ENCODE measurements at places on chromosomes 7 and 10.
A peak's percentile ranks its signal among the peaks of the same experiment; 100 is the strongest.

DNA sequence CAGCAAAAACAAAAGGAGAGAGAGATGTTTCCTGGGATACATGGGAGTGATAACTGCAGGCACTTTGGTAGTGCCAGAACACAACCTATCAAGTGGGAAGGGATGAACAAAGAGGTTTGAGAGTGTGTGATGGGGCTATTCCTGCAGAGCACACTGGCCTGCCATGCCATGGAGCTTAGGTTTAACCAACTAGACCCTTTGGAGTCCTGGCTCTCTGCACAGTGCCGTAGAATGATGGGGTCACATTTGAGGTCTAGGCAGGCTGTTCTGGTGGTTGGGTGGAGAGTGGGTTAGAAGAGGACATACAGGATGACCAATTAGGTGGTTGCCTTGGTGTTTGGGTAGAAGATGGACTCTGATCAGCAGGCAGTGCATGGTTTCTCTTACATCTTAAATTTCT lies 101.9 kb upstream of the HABP2 start:
- no peak for DNase-seq

DNA sequence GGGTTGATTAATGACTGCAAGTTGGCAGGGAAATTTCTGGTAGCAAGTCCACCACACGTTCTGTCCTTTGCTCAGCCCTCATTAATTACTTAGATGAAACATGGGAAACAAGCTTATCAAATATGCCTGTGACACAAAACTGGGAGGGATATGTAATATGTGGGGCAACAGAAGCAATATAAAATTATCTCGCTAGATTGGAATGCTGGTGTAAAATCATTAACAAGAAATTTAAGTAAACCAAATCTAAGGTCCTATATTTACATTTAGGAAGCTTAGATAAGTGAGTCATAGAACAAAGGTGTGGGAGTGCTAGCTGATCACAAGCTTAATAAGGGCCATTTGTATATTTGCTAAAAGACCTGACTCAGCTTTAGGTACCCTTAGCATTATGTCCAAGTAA lies 23.5 kb downstream of the TRPV5 start:
- DNase-seq = no peak

GRCh38 chr7:22094413-22095342 lies 149.0 kb upstream of the CDCA7L start:
- no peak for DNase-seq

GRCh38 chr7:28643584-28644340 lies 231.4 kb downstream of the CREB5 start:
- no peak for DNase-seq

DNA sequence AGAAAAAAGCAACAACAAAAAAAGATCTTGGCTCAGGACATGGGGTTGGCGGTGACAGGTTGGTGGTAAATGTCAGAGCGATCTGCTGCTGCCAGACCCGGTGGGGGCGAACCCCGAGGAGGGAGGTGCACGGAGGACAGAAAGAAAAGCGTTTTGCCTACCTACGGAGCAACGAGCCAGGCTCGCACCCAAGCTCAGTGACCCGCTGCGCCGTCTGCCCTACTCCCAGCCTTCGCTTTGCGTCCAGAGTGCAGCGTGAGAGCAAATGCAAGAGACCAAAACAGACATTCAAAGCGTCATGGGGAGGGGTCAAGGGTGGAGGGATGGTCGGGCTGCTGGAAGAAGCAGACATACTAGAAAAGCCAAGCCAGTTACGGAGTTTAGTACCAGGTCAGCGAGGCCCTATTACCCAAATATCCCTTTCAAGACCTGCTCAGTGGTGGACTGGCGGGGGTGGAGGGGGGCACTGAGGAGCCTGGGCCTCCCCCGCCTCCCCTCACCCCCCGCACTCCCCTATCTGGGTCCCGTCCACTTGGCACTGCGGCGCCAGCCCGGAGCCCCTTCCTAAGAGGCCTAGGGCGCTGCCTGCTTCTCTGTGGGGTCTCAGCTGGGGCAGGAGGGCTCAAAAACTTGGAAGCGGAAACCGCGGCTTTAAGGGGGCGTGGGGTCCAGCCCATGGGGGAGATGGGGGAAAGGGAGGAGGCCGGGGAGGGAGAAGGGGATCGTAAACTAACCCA lies 66.9 kb downstream of the SLC29A4 start:
- DNase-seq = no peak

- DNase-seq = no peak
Observed at GRCh38 chr7:33433357-33433756, 304.0 kb downstream of the BBS9 start.

- no peak for DNase-seq
Observed at GRCh38 chr10:131905603-131906268, 4.9 kb downstream of the PPP2R2D start.

DNA sequence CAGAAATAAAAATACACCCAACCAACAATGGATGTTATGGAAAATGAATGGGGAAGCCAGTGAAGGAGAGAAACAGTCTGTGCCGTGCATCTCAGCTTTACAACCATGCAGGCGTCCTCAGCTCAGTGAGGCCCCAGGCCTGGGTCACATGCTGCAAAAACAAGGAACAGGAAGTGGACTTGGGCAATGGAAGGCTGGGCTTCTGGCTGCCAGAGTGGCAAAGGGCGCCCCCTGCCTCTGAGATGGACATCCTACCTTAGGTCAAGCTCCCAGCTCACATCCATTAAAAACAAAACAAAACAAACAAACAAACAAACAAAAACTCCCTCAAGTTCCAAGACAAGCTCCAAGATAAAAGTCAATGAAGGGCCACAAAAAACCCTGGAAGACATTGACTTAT lies 54.7 kb upstream of the AFAP1L2 start:
- peak; percentile 34 for DNase-seq

- DNase-seq = no peak
Observed at GRCh38 chr10:15348579-15348978, 22.5 kb downstream of the FAM171A1 start.

GRCh38 chr10:34599026-34599795 lies 215.9 kb downstream of the PARD3 start:
- DNase-seq = peak; percentile 54

DNA sequence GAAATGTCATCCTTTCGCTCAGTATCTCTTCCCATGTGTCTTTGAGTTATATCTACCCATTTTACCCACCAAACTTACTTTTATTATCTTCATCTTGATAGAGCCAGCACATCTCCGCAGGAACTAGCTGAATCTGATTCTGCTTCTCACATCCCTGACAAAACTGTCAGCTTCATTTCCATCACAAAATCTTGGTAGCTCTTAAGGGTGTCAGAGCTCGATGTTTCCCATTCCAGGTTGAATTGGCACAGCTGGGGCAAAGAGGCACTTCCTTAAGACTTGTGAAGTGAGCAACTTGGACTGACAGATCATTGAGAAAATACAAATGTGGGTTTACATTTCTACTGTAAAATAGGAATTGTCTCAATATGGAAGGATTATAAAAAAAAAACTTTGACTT lies 434.5 kb downstream of the SUGCT start:
- no peak for DNase-seq

DNA sequence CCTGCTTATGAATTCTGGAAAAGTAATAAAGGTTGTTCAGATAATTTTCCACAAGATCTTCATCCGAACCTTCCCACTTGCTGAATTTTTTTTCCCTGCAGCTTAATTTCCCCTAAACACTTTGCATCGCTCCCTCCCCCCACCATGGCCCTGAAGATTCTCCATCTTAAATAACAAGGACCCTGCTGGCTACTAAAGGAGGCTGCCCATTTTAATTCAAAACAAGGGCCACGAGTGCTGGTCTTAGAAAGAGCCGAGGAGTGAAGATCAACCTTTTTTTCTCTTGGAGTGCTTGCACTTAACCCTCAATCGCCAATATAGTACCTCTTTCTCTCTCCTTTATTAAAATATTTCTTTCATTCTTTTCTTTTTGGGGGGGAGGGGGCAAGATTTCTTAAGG lies 9.2 kb upstream of the SP8 start:
- DNase-seq = no peak

- no peak for DNase-seq
Observed at GRCh38 chr7:17159500-17160037, 138.9 kb upstream of the AHR start.

DNA sequence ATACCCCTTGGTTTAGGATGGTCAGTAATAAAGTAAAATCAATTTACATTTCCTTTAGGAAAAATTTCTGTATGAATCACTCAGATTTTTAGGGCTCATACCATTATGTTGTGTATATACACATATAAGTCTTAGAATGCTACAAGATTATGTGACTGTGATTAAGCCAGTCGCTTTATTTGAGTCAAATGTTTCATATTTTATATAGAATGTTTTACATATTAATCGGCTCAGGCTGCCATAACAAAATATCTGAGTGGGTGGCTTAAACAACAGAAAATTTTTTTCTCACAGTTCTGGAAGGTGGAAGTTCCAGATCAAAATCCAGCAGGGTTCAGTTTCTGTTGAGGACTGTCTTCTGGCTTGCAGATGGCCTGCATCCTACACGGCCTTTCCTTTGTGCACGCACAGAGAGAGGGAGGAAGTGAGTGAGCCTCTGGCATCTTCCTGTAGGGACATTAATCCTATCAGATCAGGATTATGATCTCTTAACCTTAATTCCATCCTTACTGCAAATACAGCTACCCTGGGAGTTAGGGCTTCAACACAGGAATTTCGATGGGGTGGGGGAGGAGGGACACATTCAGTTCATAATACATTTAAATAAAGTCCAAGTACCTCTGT lies 198.0 kb downstream of the PHF14 start:
- DNase-seq = no peak

- DNase-seq = no peak
Observed at GRCh38 chr7:48742079-48742798, 182.1 kb upstream of the CDC14C start.

DNA sequence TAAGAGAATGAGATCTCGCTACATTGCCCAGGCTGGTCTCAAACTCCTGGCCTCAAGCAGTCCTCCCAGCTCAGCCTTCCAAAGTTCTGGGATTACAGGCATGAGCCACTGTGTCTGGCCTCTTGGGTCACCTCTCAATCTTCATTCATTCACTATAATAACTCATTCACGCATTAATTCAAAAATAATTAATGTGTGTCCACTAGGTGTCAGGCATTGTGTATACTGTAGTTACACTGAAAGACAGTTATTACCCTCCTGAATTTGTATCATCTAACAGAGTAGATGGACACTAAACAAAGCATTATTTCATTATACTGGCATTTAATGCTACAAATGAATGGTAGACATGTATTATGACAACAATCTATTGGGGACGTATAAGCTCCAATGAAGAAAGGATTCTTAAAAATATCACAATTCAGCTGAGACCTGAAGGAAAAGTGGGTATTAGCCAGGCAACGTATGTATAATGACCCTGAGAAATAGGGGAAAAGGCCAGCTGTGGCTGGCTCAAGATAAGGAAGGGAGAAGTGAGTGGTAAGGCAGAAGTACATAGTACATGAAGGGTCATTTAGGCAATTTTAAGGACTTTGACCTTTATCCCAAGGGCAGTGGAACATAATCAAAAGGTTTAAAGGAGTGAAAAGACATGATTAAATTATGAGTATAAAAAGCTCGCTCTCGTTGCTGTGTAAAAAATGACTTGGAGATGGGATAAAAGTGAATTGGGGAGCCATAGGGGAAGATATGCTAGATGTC lies 150.7 kb downstream of the BTAF1 start:
- DNase-seq = peak; percentile 7

DNA sequence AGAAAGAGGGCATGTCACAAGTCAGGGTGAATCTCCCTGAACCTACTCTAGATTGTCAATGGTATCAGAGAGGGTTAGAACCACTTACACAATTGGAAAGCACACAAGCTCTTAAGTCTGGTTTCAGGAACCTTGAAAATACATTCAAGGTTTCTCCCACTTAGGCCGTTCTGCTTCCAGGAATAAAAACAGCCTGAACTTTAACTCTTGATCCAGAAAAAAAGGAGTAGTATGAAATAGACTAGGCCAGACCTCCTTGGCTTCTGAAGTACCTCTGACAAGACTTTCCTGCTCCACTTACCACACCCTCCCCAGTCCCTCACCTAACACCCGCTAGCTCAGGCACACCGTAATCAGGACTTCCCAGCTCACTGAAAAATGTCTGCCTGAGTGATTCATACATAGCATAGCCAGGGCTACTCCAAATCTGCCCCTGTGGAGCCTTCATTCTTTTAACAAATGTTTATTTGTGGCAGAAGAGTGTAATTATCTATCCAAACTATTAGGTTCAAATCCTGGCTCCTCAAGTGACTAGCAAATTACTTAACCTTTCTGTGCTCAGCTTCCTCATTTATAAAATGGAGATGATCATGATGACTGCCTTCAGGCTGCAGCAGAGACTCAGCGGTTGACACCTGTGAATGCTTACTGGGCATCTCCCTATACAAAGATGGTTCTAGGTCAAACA lies 30.3 kb upstream of the IL6 start:
- no peak for DNase-seq

GRCh38 chr10:78575400-78575799 lies 493.4 kb upstream of the ZMIZ1 start:
- no peak for DNase-seq

DNA sequence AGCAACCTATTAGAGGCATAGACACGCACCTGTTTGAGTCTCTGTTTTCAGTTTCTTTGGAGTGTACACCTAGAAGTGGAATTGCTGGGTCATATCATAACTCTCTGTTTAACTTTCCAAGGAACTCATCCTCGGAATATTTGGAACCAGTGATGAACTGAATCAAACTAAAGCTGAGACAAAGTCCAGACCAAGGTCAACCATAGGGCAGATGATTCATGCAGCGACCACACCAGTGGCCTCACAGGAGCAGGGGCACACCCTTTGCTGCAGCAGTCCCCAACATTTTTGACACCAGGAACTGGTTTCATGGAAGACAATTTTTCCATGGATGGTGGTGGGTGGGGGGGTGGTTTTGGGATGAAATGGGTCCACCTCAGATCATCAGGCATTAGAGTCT lies 4.9 kb upstream of the OPTN start:
- DNase-seq = no peak

DNA sequence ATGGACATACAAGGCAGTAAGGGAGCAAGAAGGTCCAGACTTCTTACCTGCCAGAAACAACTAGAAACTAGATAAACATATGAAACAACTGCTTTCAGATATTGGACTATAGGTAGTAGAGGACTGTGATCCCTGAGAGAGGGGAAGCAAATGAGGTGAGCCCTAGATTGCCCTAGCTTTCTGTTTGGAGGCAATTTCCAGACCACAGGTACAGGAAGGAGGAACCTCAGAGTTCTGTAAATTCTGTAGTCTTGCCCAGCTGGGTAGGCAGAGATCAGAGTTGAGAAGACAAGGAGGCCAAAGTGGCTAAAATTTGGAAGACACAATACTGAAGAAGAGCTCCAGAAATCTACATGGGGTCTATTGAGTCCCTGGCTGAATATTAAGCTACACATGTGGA lies 21.0 kb downstream of the CDK6 start:
- no peak for DNase-seq
